Calu3 (cell line): ENCODE measurements at places on chromosomes 7 and 10.
A peak's percentile ranks its signal among the peaks of the same experiment; 100 is the strongest.

GRCh38 chr7:14868937-14869336, 33.6 kb downstream of the DGKB start:
- no peaks in the 10 kb centered on the region for H3K36me3 ChIP-seq
- DNase-seq, result no peak
- H3K4me3 ChIP-seq, result no peak overlapping the region
- H3K27me3 ChIP-seq, result no peaks in the 10 kb centered on the region
- no peaks in the 10 kb centered on the region for H3K4me1 ChIP-seq

- DNase-seq, result no peak
- no peak overlapping the region for H3K4me3 ChIP-seq
- H3K4me1 ChIP-seq, result no peaks in the 10 kb centered on the region
These were observed 78.8 kb downstream of the CELF2 start for GRCh38 chr10:11096422-11096821.

DNA sequence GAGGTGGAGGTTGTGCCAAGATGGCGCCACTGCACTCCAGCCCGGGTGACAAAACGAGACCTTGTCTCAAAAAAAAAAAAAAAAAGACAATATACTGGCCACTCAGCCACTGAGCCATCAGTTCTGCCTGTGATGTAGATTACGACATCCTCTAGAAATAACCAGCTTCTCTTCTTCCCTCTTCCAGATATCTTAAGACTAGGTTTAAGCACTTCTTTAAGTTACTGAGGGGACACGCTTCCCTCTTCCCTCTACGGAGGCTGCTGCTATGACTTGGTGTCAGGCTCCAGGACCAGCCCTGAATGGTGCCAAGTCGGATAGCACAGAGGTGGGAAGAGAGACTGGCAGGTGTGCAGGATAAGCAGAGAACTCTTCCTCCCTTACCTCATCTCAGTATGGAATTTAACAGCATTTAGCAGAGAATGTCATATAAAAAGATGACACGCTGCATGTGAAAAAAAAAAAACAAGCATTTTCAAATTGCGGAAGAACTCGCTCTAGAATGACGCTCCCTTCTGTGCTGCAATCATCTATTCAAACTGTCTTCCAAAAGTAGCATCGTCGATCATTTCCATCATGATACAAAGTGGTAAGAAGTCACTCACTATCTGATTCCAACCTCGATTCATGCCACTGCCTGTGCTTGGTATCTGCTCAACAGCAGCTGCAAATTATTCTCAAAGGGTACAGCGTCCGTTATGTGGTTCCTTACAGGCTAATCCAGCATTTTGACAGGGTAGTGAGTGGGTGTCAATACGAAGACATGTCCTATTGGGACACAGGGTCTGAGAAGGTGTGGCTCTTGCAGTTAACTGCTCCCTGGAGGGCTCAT, 13.8 kb downstream of the DAGLB start:
- H3K27ac ChIP-seq, result peak overlapping the region; percentile 25
- H3K27me3 ChIP-seq, result no peaks in the 10 kb centered on the region
- H3K4me1 ChIP-seq, result peaks cover 27% of the 10 kb centered on the region
- H3K36me3 ChIP-seq, result peaks cover 64% of the 10 kb centered on the region
- no peak for DNase-seq

GRCh38 chr10:133264461-133264860, 12.2 kb downstream of the ADAM8 start:
- peaks cover 15% of the 10 kb centered on the region for H3K36me3 ChIP-seq
- H3K27me3 ChIP-seq, result no peaks in the 10 kb centered on the region
- H3K4me3 ChIP-seq, result no peak overlapping the region
- no peak overlapping the region for H3K27ac ChIP-seq

DNA sequence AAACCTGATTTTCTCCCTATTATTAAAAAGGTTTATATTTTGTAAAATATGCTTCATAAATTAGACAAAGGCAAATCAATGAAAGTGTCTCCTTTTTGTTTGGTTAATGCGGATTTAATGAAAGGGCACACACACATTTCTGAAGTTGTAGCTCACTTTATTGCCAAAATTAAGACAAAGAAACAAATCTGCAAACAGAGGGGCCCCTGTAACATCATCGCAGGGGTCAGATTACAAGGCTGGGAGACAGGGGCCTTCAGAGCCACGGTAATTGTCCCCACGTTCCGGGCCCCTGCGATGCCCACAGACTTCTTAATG, 22.4 kb downstream of the FGFBP3 start:
- no peaks in the 10 kb centered on the region for H3K36me3 ChIP-seq
- H3K4me1 ChIP-seq, result peaks cover 14% of the 10 kb centered on the region
- no peaks in the 10 kb centered on the region for H3K27me3 ChIP-seq

DNA sequence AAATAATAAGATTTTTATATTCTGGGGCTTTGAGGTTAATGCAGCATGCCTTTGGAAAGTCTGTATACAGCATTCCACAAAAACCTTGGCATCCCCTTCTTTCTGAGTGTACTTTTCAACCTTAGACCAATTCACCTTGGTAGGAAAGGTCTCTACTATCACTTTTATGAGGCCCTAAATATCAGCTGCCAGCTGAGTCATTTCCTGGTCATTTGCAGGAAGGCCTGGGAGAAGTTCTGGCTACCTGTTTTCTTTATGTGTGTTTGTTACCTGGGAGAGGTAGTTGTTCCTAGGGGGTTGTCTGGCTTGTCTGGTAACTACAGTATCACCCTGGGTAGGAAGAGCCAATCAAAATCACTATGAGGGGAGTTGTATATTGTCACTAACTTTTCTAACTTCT, 4.1 kb downstream of the SPAM1 start:
- H3K4me1 ChIP-seq, result peaks cover 17% of the 10 kb centered on the region
- H3K36me3 ChIP-seq, result no peaks in the 10 kb centered on the region
- peak overlapping the region; percentile 66 for H3K27ac ChIP-seq
- H3K27me3 ChIP-seq, result no peaks in the 10 kb centered on the region
- peak; percentile 37 for DNase-seq
